Central memory CD8-positive, alpha-beta T cell (primary cell): ENCODE measurements at places on chromosomes 5 and 9.

GRCh38 chr9:93100276-93100636 lies 4.2 kb downstream of the CARD19 start:
- peaks cover 58% of the 10 kb centered on the region for H3K4me1 ChIP-seq
- no peaks in the 10 kb centered on the region for H3K27me3 ChIP-seq
- no peak for DNase-seq

DNA sequence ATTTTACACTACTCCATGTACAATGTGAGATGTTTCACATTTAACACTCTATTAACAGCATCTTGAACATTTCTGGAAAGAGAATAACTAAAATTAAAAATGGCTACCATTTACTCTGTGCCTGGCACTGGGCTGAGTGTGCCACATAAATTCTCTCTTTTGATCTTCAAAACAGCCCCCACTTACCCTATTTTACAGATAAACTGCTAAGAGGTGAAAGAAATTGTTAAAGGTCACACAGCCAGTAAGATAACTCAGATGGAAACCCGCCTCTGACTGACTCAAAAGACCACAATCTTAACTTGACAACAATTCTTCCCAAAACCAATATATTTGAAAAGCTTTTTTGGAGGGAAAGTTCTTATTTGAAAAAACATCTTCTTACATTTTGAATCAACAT lies 97.3 kb downstream of the MAPKAP1 start:
- H3K27ac ChIP-seq, result peak overlapping the region; percentile 4
- no peaks in the 10 kb centered on the region for H3K36me3 ChIP-seq
- H3K27me3 ChIP-seq, result no peaks in the 10 kb centered on the region
- no peak for DNase-seq
- H3K4me1 ChIP-seq, result peaks cover 59% of the 10 kb centered on the region

DNA sequence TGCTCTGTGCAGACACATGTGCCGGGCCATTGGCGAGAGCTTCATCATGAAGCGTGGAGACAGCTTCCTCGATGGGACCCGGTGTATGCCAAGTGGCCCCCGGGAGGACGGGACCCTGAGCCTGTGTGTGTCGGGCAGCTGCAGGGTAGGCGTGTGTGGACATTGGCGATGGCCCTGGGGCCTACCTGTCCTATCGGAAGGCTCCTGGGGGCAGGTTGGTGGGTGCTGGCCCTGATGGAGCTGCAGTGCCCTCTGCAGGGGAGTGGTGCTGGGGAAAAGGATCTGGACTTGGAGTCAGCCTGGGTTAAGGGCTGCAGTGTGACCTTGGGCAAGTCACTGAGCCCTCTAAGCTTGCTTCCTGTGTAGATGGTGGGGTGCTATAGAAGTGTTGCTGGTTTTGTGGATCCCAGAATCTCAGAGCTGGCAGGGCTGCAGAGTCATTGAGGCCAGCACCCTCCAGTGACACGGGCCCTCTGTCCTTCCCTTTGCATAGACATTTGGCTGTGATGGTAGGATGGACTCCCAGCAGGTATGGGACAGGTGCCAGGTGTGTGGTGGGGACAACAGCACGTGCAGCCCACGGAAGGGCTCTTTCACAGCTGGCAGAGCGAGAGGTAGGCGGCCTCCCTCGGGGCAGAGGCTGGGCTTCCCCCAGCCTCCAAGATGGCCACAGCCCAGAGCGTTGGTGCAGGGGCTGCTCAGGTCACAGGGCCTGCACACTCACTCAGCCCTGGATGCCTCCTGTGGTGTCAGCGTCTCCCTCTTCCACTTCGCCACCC lies 15.8 kb downstream of the ADAMTS13 start:
- H3K36me3 ChIP-seq, result peaks cover 2% of the 10 kb centered on the region
- no peaks in the 10 kb centered on the region for H3K27me3 ChIP-seq
- no peak overlapping the region for H3K27ac ChIP-seq
- DNase-seq, result no peak
- no peak overlapping the region for H3K4me3 ChIP-seq

DNA sequence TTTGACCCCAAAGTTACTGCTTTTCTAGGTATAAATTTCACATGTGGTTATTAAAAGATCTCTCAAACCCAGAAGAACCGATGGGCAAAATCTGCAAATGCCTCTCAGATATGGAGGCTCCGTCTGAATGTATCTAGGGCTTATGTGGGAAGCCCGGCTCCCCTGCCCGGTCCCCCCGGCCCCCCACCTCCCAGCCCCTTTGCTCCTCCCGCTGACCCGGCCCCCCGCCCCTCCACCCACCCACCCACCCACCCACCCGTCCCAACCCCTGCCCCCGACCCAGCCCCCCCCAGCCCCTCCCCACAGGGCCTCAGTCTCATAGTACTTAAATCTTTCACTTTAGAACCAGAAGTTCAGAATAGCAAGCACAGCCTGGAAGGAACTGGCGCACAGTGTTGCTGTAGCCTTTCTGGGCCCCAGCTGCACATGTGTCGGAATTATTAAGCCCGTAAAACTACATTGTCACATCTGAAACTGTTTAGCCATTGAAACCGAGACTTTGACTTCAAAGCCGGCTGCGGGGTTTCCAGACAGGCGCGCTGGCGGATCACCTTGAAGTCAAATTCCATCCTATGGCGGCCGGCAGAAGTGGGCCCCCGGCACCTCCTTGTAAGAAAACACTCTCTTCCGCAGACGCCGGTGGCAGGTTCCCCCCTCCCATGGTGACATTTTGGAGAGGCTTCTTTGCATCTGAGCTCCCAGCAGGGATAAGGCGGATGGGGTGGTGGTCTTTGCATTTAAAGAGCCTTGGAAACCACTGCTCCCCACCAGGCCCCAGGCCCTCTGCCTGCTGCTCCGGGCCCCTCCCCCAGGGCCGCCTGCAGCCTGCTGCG lies 12.8 kb downstream of the NKD2 start:
- no peaks in the 10 kb centered on the region for H3K4me1 ChIP-seq
- H3K27ac ChIP-seq, result peak overlapping the region; percentile 17
- no peak overlapping the region for H3K4me3 ChIP-seq

DNA sequence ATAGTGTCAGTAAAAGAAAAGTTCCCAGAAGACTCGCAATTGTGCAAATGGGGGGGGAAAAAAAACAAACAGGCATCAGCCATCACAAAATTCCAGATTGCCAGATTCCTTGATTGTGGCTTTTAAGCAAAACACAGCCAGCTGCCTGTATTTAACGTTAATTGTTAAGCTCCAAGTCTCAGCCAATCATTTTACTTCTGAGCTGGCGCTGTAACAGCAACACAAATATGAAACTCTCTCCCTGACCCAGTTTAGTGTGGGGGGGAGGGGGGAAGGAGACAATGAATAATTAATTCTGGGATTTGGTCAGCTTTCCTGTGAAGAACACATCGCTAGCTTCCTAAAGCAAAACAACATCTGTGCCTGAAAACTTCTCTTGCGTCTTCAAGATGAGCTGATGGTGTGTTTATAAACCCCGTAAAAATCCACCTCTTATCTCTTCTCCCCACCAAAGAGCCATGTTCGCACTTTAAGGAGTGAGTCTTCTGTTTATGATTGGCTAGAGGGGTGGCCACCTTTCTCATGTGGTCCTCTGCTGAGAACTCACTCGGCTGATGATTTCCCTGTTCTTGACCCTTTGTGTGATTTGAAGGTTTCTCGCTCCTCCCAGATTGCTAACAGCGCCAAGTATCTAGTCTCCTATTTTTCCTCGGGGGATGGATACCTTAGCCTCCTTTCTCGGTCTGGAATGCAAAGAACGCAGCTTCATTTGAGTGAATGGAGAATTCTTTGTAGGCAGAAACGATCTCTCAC lies 160.2 kb upstream of the DAPK1 start:
- no peak overlapping the region for H3K27ac ChIP-seq
- no peak for DNase-seq
- H3K27me3 ChIP-seq, result peaks cover 59% of the 10 kb centered on the region
- H3K4me3 ChIP-seq, result peak overlapping the region; percentile 50
- no peaks in the 10 kb centered on the region for H3K36me3 ChIP-seq

DNA sequence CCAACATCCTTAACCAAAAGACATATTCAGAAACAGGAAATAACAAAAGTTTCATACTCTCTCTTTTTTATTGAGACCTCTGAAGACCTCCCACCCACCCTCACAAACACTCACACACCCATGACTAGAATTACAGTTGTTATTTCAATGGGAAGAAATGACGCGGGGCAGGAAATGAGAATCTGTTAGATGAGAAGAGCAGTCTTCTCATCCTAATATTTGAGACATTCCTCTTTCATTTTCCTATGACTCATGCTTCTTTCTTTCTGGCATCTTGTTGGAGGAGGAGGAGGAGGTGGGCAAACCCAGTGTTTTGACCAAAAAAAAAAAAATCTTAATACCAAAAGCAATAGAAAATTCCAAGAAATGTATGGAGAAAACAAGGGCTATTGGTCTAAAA lies 179.5 kb upstream of the TARS1 start:
- H3K4me3 ChIP-seq, result no peak overlapping the region
- no peaks in the 10 kb centered on the region for H3K36me3 ChIP-seq
- H3K27ac ChIP-seq, result no peak overlapping the region
- DNase-seq, result no peak
- no peaks in the 10 kb centered on the region for H3K27me3 ChIP-seq

GRCh38 chr9:6584881-6585597 lies 60.5 kb downstream of the GLDC start:
- H3K4me1 ChIP-seq, result no peaks in the 10 kb centered on the region
- DNase-seq, result no peak
- H3K36me3 ChIP-seq, result no peaks in the 10 kb centered on the region
- H3K27me3 ChIP-seq, result peaks cover 16% of the 10 kb centered on the region
- H3K4me3 ChIP-seq, result no peak overlapping the region

GRCh38 chr9:109190151-109190550 lies 23.1 kb upstream of the FRRS1L start:
- H3K4me3 ChIP-seq, result no peak overlapping the region
- no peak for DNase-seq
- H3K36me3 ChIP-seq, result no peaks in the 10 kb centered on the region
- no peak overlapping the region for H3K27ac ChIP-seq
- H3K27me3 ChIP-seq, result no peaks in the 10 kb centered on the region

- no peak overlapping the region for H3K27ac ChIP-seq
- H3K27me3 ChIP-seq, result peaks cover 90% of the 10 kb centered on the region
- H3K4me3 ChIP-seq, result no peak overlapping the region
- peaks cover 12% of the 10 kb centered on the region for H3K4me1 ChIP-seq
- DNase-seq, result peak; percentile 23
Measured at GRCh38 chr9:113682297-113682771, 193.8 kb upstream of the ZNF618 start.

GRCh38 chr9:81080185-81080584 lies 609.2 kb downstream of the TLE1 start:
- no peak for DNase-seq
- no peak overlapping the region for H3K4me3 ChIP-seq
- no peak overlapping the region for H3K27ac ChIP-seq
- H3K4me1 ChIP-seq, result no peaks in the 10 kb centered on the region
- H3K36me3 ChIP-seq, result no peaks in the 10 kb centered on the region

- no peak for DNase-seq
- H3K4me1 ChIP-seq, result no peaks in the 10 kb centered on the region
- H3K27me3 ChIP-seq, result no peaks in the 10 kb centered on the region
- no peak overlapping the region for H3K4me3 ChIP-seq
Measured at GRCh38 chr5:106680330-106680729, 990.4 kb downstream of the EFNA5 start.

- peaks cover 21% of the 10 kb centered on the region for H3K27me3 ChIP-seq
- no peak for DNase-seq
- H3K4me1 ChIP-seq, result no peaks in the 10 kb centered on the region
- no peak overlapping the region for H3K27ac ChIP-seq
- H3K36me3 ChIP-seq, result no peaks in the 10 kb centered on the region
Measured at GRCh38 chr5:138476918-138477317, 11.6 kb downstream of the EGR1 start.

DNA sequence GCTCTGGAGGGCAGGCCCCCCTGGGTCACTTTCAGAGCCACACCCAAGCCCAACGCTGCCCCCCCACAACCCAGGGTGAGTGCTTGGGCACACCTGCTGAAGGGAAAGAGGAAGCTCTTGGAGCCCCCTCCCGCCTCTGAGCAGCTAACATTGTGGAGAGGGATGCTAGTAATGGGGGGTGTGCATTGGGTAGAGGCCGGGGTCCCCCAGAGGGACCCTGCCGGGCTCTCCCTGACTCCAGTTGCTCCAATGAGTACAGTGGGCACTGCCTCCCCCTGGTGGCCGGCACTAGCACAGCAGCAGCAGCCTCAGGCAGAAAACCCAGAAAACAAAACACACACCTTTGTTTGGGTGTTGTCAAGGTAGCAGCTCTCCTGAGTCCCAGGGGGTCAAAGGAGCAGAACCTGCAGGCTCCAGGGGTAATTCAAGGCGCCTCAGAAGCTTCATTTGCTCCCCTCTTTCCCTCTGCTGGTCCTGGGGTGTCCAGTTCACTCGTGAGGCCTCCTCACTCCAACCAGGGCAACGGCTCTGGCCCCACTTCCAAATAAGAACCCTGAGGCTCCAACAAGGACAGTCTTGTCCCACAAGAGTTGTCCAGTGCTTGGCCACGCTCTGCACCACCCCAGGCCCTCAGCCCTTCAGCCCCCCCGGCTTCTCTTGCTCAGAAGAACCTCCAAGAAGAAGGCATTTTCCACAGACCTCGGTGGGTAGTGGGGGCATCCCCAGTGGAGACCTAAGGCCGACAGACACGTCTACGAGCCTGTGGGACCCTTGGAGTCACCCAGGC lies 16.1 kb downstream of the GBGT1 start:
- H3K36me3 ChIP-seq, result peaks cover 33% of the 10 kb centered on the region
- peaks cover 45% of the 10 kb centered on the region for H3K4me1 ChIP-seq
- no peaks in the 10 kb centered on the region for H3K27me3 ChIP-seq
- peak; percentile 85 for DNase-seq
- H3K4me3 ChIP-seq, result peak overlapping the region; percentile 83
- peak overlapping the region; percentile 97 for H3K27ac ChIP-seq

DNA sequence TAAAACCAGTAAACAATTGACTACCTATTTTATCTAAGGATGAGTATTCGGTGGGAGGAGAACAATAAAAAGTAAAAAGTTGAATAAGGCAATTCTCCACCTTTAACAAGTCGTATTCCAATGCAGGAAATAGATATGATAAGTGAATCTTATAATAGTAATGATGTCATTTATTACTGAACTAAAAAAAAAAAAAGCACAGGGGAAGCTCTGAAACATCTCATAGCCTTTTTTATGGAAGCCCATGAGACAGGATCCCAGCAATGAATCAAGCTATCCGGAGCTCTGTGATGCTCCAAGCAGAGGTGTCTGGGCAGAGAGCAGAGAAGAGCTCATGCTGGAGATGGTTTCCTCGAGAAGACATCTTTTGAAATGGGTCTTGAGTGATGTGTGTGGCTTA lies 376.0 kb downstream of the ICE1 start:
- H3K27me3 ChIP-seq, result peaks cover 15% of the 10 kb centered on the region
- no peak for DNase-seq
- no peaks in the 10 kb centered on the region for H3K4me1 ChIP-seq
- H3K4me3 ChIP-seq, result no peak overlapping the region

DNA sequence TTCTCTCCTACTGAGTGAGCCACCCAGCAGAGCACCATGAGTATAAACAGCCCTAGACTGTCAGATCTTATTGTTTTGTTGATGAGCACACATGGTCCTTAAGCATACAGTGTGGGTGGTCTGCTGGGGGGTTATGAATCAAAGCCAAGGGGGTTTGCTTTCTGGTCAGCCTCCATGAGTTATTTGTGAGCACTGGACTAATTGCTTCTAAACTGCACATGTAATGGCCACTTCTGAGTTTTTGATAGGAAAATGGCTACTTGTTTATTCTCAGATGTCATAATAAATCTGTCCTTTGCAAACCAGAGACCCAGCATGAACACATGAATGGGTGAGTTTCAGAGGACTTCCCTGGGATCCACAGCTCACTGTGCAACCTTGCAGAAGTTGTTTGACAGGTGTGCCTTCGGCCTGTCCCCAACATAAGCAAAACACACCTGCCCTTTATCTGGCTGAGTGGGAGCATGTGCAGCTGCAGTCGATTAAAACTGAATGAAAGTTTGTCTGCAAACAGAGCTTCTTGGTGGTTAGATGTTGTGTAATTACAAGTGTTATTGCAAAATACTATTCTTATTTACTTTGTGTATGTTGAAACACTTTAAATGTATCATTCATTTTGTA lies 35.9 kb downstream of the MAMDC2 start:
- DNase-seq, result no peak
- no peaks in the 10 kb centered on the region for H3K36me3 ChIP-seq
- no peak overlapping the region for H3K4me3 ChIP-seq
- no peaks in the 10 kb centered on the region for H3K4me1 ChIP-seq
- no peak overlapping the region for H3K27ac ChIP-seq
